ENCODE measurements at places on chromosomes 5 and 9.

DNA sequence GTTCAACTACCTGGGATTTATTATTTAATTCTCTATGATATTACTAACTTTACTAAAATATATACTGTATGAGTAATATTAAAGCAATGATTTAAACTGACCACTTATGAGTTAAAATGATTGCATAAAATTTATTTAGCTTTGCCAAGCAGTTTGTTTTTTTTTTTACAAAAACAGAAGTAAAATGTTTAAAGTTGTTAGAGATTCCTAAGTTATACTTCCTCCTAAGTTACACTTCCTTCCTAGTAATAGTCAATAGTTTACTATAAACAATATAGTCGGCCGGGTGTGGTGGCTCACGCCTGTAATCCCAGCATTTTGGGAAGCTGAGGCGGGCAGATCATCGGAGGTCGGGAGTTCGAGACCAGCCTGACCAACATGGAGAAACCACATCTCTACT is 23.7 kb upstream of the LRRC19 start:
- no peak for DNase-seq

GRCh38 chr5:58774937-58775336 is 192.1 kb downstream of the RAB3C start:
- DNase-seq, result no peak

DNA sequence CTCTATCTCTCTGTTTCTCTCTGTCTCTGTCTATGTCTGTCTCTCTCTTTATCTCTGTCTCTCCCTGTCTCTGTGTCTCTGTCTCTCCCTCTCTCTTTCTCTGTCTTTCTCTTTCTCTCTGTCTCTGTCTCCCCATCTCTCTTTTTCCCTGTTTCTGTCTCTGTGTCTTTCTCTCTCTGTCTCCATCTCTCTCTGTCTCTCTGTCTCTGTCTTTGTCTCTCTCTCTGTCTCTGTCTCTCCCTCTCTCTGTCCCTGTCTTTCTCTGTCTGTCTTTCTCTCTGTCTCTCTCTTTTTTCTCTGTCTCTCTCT is 2.1 kb upstream of the SLC6A19 start:
- DNase-seq, result no peak

GRCh38 chr5:151870271-151870670 is 54.4 kb downstream of the GLRA1 start:
- no peak for DNase-seq

- no peak for DNase-seq
Measured at GRCh38 chr5:66880401-66880800, 284.2 kb downstream of the MAST4 start.

DNA sequence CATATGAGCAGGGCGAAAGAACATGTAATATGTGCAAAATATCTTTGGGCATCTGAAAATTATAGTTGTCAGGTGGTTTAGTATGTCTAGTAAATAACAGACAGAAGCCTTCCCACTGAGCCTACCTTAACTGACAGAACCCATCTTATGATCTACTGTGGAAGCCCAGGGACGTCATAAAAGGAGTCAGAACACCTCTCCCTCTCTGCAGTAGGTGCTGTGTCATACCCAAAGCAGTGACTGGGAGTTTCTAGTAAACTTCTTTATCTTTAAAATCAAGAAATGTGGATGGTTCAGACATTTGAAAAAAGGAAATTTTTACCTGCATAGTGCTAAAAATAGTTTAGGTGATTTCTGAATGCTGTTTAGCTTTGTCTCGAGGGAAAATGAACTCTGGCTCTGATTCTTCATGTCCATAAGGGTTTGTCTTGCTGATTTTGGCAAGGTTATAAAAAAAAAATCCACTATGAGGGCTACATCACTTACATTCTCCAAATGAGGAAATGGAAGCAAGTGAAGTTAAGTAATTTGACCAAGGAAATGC is 104.0 kb downstream of the NUDT12 start:
- DNase-seq, result no peak

DNA sequence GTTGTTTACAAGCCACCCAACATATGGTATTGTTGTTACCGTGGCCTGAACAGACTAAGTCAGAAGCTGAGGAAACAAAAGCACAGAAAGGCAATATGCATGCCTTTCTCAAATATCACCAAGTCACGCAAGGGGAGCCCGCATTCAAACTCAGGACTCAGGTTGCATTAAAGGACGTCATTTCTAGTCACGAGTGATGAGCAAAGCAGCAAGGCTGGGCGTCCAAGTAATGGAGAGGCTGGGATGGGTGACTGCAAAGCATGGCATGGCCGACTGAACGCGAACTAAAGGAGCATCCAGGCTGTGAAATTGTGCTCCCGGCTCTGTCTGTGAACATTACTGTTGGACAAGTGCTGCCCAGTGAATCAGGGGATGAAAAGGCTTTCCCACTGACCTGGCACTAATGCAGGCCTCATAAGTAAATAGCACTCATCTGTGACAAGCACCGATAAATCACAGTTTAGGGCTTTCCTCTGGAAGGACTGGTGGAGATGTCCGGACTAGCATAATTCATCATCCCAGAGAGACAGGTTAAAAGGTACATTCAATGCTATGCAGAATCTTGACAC is 202.8 kb downstream of the SPOCK1 start:
- DNase-seq, result no peak

DNA sequence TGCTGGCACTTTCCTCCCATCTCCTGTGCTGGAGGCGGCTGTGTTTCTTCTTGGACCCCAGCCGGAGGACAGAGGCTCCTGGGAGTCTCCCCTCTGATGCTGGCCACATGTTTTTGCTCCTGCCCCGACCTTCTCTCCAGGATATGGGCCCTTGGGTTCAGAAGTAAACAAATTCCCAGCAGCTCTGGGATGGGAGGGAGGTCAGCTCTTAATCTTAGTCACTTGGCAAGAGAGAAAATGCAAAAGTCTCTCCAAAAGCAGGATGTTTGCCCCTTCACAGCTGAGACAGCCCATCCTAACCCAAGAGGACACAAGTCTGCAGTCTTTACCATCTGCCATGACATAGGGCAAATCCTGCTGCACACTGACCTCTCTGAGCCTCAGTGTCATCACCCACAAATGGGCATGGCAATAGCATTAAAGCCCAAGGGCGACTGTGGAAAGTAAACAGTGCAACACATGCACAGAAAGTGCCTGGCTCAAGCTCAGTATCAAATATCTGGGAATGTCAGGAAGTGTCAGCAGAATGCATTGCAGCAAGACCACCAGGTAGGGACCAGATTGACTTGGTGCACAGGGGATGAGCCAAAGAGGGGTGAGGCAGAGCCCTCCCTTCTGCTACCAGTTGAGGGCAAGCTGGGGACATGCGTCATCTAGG is 117.0 kb upstream of the CXCL14 start:
- DNase-seq, result peak; percentile 2

- no peak for DNase-seq
Measured at GRCh38 chr9:87327575-87328125, 170.0 kb upstream of the DAPK1 start.

GRCh38 chr5:110823571-110823970 is 84.8 kb downstream of the SLC25A46 start:
- DNase-seq, result no peak

GRCh38 chr5:73666891-73667290 is 40.9 kb downstream of the ARHGEF28 start:
- no peak for DNase-seq

GRCh38 chr5:52840277-52841050 is 52.7 kb downstream of the ITGA1 start:
- DNase-seq, result no peak

DNA sequence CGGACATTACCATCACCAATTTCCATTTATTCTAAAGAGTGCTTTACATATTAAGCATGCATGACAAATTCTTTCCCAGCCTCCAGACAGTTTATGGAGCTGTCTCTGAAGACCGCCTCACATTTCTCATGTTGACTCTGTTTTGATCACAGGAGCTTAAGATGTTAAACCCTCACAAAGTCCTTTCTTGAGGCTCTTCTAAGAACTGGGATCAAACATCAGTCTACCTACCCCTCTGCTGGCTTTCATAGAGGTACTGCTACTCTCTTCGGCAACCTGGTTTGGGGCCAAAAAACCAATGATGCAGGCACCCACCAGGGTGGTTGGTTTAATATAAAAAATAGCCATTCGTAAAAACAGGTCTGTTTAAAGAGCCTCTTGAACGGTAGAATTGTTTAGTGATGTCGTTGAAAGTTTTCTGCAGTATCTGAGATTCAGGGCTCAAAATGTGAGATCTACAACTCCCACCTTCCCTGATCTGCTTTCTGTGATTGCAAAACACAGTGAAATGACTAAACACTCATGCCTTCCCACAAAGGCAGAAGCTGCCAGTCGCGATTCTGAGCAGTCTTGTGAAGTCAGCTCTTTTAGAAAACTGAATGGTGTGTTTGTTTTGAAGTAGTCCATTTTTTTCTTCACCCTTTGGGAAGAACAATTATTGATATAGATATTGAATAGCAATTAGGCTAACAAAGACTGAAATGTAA is 3.5 kb downstream of the RXFP3 start:
- DNase-seq, result no peak

- DNase-seq, result no peak
Measured at GRCh38 chr9:34552606-34552981, 29.8 kb upstream of the ENHO start.

GRCh38 chr5:36681711-36682110 is 75.3 kb downstream of the SLC1A3 start:
- no peak for DNase-seq

DNA sequence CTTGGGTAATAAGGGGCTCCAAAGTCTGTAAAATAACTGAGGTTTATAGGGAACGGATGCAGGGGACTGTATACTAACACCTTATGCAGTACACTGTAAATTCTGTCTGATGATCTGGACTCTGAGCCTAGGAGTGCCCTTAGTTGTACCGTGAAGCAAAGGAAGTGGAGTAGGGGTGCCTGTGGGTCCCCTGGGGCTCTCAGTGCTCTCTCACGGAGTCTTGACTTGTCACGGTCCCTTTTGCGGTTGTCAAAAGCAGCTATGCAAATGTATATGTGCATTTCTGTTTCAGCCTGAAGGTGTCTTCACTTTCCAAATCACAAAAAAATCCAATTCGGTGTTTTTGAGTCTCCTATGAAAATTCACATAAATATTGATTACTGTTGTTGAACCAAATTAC is 17.8 kb downstream of the DMRT1 start:
- DNase-seq, result no peak

DNA sequence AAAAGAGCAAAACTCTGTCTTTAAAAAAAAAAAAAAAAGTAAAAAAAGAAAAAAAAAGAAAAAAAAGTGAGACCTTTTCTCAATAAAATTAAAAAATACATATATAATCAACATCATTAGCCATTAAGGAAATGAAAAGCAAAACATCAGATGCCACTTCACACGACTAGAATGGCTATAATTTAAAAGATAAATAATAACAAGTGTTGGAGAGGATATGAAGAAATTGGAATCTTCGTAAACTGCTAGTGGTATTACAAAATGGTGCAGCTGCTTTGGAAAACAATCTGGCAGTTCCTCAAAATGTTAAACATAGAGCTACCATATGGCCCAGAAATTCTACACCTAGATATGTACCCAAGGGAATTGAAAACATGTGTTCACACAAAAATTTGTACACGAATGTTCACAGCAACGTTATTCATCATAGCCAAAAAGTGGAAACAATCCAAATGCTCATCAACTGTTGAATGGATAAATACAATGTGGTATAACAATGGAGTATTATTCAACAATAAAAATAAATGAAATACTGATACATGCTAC is 45.3 kb upstream of the SIL1 start:
- no peak for DNase-seq

DNA sequence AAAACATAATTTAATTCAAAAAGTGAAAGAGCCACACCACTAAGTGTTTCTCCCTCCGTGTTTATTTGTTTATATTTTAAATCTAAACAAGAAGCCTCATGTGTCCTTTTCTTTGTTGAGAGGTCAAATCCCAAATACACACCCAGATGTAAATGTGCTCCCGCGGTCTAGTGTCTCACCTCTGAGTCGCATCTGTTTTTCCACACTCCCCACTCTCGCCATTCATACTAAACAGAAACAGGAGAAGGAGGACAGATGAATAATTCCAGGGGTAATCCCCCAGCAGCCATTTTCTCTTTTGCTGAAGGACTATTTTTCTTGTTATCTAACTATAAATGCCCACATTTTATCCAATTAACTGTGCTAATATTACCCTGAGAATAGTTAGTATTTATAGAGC is 361.6 kb upstream of the RIOK2 start:
- no peak for DNase-seq

GRCh38 chr5:139430015-139430414 is 9.3 kb downstream of the DNAJC18 start:
- no peak for DNase-seq

DNA sequence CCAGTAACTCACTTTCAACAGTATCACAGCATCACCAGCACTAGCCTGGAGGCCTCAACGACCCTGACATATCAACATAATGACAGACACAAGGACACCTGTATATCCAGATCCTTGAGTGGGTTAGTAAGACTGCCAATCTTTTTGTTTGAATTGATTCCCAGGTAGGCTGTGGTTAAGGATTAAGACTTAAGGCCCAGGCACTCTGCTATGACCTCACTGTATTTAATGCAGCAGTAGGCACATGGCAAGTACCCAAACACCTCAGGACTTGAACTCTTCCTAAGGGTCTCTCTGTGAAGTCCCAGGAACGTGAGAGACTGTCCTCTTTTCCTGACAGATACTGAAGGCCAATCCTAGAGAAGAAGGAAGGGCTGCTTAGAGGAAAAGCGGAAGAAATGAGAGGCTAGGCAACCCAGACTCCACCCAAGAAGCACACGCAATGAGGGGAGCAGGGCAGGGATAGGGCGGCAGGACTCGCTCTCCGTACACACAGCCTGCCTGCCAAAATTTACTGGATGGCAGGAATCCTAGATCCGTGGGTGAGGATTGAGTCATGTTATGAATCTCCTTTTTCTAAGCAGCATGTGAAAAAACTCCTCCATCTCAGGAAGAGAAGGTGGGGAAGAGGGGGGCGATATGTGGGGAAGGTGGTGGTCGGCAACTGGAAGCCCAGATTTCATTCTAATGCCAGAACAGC is 93.4 kb downstream of the SIL1 start:
- no peak for DNase-seq

DNA sequence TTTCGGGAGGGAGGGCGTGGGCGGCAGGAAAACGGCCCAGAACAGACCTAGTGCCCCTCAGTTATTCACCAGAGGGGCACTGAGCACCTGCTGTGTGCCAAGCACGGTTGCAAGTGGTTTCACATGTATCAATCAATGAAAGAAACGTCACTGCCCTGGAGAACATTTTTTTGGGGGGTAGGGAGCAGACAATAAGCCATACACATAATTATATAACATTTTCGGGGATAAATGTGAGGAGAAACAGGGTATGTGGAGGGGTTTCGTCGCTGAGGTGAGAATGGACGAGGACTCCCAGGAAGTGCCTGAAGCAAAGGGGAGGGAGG is 444 bp upstream of the ZNF354A start:
- DNase-seq, result peak; percentile 11

DNA sequence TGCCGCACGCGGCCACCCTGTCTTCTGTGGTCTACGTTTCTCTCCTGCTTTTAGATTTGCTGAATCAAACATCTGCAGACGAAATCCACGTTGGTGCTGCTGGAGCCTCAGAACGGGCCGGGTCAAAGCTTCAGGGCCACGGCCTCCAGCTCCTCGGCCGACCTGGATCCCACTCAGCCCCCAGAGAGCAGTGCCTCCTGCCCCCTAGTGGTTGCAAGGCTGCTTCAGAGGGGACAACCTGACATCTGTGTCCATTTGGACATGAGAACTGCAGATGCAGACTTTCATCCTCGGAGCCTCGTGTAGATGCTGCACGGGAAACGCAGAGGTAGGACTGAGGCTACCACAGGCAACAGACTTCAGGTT is 23.0 kb upstream of the SLC6A3 start:
- DNase-seq, result peak; percentile 26

GRCh38 chr9:38212016-38212415 is 143.0 kb upstream of the SHB start:
- DNase-seq, result no peak
